ENCODE measurements at places on chromosomes 4 and X. TPM values are rescaled to one million over a fixed set of nuclear protein-coding genes. Genes with fewer than 3 reads are reported as not detected.

- DNase-seq, result no peak
Observed at GRCh38 chrX:65987811-65988210, 52.1 kb downstream of the VSIG4 start.

GRCh38 chr4:48234575-48234974 lies 35.1 kb downstream of the TEC start:
- no peak for DNase-seq

DNA sequence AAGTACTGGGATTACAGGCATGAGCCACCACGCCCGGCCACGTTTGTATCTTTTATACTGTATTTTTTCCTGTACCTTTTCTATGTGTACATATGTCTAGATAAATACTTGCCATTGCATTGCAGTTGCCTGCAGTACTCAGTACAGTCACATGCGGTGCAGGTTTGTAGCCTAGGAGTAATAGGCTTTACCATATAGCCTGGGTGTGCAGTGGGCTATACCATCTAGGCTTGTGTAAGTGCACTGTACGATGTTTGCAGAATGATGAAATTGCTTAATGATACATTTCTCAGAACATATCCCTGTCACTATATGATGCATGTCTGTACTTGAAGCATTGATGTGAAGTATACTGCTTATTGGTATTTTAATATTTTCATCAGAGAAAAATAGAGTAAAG lies 115.4 kb upstream of the PUDP start:
- DNase-seq, result no peak

DNA sequence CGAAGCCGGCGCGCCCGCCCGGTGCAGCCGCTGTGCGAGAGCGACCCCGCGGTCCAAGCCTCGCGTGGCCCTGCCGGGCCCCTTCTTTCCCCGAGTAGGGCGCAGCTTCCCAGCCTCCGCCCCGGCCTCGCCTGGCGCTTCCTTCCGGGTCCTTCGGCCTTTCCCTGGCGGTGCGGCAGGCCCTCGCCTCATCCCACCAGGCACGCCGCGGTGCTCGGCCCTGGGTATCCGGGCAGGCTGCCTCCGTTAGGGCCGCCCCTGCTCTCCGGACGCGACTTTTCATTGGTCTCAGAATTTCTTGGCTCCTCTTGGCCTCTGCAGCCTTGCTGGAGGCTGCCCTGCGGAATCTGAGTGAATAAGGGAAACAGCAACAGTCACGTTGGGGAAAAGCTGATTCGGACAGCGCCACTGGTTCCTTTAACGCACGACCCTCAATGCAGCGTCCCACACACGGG lies 429 bp downstream of the UVSSA start:
- DNase-seq, result peak; percentile 87

GRCh38 chr4:7784131-7784870 lies 155.4 kb downstream of the AFAP1 start:
- DNase-seq, result no peak

DNA sequence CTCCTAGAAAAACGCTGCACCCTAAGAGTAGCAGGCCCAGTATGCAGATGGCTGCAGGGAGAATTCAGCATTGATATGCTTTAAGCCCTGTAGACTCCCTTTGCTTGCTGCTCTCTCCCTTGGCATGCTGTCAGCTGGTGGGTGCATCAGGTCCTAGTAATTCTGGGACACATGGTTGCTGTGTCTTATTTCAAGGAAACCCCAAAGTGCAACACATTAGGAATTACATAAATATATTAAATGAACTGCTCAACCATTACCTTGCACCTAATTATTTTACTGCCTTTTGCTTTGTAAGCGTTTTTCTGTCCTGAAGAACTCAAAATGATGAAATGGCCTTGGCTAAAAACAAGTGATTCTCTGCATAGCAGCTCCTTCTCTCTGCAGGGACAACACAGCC lies 516.3 kb downstream of the ZIC3 start:
- DNase-seq, result no peak

DNA sequence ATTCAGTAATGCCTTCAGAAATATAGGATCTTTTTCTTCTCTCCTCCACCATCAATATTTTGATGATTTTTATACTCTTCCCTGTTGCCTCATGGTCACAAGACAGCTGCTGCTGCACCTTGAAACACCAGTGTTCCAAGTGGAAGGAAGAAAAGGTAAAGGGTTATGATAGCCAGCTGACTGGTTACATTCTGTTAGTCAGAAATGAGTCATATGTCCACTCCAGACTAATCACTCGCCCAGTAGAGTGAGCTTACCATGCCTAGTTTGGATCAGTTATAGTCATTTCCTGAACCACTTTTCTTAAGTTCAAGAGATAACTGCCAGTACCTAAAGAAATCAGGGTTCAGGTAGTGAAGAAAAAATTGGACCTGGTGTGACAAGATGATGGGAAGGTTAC lies 532.3 kb upstream of the SMIM31 start:
- no peak for DNase-seq

GRCh38 chr4:41320278-41320677 lies 63.5 kb downstream of the UCHL1 start:
- DNase-seq, result no peak

DNA sequence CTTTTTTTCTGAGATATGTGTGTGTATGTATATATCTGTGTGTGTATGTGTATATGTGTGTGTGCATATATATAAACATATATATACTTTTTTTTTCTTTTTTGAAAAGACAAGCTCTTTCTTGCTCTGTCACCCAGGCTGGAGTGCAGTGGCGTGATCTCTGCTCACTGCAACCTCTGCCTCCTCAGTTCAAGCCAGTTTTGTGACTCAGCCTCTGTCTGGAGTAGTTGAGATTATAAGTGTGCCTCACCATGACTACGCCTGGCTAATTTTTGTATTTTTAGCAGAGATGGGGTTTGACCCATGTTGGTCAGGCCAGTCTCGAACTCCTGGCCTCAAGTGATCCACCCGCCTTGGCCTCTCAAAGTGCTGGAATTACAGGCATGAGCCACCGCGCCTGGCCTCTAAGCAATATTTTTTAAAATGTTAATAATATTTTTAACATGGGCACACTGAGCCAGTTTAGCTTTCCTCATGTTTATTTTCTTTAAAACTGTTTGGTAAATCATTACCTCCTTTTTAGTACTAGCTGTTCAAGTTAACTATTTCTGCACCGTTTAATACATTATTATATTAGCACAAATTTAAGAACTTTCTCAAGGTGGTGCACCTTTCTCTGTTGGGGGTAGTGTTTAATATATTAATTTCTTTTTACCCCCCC lies 33.3 kb downstream of the BBS12 start:
- DNase-seq, result no peak

Gene RCHY1
- total RNA-seq, result 50.5 TPM

Gene ANXA10
- not detected for total RNA-seq

Gene DMP1
- not detected for total RNA-seq
